GM20000 (cell line): ENCODE measurements at places on chromosomes 6 and 20.

DNA sequence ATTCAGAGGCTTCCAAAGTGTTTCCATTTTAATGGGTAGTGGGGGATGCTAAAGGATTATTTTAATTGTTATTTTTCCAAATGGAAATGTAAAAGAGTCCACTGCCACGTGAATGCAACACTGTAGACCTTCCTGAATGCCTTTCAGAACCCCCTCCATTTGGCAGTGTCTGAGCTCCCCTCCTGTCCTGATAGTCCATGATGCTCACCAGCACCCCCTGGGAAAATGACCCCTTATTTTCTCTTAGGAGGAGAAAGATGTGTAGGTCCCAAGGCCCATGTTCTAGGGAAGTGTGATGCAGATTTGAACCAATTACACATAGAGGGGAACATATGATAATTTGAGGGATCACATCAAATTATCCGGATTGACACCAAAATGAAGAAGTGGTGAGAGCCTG lies 46.8 kb upstream of the SH3BGRL2 start:
- DNase-seq = no peak

DNA sequence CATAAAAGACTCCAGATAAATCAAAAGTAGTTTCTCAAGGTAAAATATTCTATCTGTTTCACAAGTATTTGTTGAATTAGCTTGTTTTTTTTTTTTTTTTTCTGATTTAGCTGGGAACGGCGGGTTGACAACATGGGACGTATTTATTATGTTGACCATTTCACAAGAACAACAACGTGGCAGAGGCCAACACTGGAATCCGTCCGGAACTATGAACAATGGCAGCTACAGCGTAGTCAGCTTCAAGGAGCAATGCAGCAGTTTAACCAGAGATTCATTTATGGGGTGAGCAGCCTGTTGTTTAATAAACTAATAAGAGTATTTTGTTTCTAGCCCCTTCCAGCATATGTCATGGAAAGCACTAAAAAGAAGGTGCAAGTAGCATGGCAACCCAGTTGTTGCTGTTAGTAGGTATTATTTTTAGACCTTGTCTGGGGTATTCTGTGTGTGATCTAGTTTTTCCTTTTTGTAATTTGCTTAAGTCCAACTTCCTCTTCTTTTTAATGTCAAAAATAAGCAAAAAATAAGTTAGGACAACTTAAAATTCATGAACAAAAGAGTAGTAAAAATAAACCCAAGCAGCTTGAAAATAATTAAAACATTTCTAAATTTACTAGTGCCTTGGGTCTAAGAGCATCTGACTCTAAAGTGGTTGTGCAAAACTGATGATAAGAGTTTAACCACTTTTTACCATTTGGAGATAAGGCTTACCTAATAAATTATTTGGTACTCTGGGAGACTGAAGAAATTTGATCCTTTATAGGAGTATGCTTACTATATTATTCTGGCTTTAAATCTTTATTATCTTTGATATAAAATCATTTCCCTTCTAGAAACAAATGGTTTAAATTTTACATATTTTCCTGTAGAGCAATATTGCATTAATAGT lies 70.8 kb upstream of the DYNLRB1 start:
- no peak for DNase-seq

DNA sequence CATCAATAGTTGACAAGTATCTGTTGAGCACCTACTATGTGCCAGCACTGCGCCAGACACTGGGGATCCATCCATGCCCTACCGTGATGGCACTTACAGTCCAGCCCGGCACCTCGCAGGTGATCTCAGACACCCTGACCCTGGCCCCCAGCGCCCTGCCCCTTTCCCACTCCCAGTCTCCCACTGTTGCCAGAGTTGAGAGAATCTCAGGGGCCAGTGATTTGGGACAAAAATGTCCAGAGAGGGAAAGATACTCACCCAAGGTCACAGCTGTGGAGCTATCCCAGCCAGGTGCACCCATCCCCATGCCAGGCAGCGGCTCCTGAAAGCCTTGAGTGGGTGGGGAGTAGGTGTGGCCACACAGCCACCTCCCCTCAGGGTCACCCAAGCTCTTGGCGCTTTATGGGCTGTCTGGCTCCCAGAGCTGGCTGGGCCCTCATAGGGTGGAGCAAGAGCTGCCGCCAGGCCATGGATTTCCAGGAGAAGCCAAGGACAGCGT lies 3.3 kb downstream of the PI16 start:
- DNase-seq = no peak

DNA sequence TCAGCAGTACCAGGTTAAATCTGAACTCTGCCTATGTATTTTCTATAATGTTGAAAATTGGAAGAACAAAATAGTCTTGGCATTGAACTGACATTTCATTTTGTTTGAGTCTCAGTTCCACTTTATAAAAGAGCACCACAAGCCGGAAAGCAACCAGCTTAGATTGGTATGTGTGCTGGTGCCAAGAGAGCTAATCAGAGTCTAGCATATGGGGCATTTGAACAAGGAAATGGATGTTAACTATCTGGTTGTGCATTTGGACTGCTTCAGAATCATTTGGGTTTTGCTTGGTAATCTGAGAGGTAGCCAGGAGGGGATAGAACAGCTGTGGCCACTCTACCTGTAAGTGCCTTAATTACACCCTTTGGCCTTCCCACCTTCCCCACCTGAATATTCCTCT lies 184.8 kb downstream of the GRIK2 start:
- no peak for DNase-seq

GRCh38 chr20:25325073-25325472 lies 65.6 kb downstream of the ABHD12 start:
- DNase-seq = no peak

DNA sequence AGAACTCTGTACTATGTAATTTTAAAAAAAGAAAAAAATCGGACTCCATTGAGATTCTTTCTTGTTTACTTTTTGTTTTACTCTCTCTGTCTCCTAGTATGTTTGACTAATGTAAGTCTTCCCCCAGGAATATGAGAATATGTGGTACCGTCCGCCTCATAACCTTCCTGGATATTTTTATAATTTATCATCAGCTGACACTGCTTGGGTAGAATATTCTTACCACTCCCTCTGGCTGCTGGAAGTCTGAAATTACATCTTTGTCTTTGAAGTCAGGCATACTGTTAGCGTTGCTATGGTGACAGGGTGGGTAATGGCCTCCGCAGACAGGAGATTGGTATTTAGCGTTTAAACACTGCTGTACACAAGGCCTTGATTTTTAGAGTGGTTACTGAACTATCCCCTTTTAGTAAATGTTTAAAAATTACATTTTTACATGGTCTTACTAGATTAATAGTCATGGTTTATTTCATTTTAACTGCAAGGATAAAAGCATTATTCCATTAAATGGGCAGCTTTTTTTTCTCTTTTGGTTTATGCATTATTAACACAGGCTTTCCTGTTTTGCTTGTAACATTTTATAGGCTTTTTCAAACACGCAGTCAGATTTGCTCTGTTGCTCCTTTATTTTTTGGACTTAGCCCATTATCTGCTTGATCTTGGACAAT lies 176.4 kb downstream of the ARID1B start:
- no peak for DNase-seq

DNA sequence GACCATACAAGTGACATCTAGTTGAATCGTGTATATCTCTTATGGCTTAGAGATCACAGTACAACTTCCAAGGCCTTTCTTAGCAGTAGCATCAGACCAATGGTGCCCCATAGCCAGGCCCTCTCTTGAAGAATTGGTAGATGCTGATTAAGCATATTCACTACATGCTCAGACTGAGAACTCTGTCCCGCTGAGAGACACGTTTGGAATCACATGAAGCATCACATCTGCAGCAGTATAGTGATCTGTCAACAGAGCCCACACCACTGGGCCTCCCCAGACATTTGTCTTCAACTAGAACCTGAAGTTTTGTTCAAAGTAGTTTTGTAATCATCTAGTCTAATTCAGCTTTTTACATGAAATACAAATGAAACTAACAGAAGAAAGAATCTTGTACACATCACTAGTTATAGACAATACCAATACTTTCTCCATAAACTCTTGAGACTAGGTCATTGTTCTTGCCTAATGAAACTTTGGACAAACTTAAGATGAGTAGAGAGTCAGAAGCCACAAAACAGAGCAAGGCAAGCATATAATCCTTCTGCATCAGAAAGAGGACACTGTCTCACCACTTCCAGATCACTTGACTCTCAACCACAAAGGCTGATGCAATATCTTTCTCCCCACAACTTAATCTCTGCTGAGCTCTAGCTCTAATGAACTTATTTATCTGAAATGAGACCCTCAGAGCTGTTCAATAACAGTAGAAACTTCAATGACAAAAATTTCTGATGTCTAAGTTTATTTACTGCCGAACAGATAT lies 182.7 kb downstream of the TBX18 start:
- no peak for DNase-seq

DNA sequence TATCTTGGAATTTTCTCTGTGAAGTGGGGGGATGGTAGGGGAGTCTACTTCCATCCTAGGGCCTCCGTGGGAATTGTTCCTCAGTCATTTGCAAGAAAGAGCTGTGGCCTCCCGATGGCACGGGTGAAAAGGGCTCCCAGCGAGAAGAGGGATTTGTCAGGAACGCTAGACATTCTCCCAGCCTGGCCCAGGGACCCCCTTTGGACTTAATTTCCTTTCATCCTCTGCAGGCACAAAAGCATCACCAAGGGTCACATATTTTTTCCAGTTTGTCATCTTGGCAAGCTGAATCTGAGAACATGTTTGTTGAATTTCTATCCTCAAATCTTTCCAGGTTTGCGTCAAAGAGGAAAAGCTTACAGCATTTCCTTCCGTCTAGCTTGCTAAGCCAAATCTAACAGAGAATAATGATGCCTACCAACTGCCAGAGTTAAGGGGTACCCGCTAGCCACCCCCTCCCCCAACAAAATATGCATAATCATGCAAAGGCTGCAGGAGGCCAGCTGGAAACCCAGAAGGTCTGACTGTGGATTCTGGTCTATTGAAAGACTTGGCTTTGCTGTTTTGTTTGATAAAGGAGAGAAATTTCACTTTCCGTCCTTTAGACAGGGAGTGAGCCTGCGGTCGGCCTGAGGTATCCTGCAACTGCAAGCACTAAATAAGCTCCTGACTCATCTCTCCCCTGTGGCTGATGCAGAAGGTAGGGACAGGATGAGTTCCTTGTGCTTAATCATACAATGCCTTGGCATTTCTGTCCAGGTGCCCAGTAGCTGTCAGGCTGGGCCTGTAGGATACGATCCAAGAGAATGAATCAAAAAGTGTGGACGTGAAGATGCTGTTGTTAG lies 23.1 kb downstream of the PSMG4 start:
- DNase-seq = no peak

DNA sequence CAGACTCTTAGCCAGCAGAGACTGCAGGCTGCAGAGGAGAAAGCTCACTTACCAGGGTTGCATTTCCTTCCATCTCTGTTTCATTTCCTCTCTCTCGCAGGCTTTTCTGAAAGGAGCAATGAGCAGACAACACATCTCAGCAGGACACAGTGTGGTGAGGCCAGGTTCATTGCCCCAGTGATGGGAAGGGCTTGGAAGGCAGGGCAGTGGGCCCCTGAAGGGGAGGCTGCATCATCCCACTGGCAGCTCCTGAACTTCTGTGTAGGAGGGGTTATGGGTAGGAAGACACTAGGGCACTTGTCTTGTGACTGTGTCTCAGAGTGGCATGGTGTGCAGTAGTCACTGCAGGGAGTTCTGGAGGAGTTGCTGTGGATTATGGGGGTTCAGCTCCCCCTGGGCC lies 246.8 kb downstream of the QKI start:
- DNase-seq = no peak

- no peak for DNase-seq
These were observed 124.9 kb downstream of the SCML4 start for GRCh38 chr6:107699254-107699653.

- DNase-seq = no peak
These were observed 926 bp downstream of the MYLIP start for GRCh38 chr6:16129623-16130401.

DNA sequence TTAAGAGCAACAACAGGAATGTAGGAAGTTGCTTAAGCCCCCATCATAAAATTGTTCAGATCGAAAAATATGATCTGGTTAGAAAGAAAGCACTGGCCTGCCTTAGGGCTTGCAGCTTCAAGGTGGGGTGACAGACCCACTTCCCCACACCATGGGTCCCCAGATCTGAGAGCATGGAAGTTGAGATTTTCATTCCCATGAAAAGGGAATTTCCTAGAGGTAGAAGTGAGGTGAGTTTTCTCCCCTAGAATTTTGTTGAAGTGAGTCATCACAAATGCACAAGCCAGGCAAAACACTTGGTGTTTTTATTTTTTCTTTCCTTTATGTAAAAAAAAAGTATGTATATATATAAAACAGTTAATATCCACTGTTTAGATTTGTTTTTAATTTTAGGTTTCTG lies 213.6 kb upstream of the SUPT3H start:
- no peak for DNase-seq

DNA sequence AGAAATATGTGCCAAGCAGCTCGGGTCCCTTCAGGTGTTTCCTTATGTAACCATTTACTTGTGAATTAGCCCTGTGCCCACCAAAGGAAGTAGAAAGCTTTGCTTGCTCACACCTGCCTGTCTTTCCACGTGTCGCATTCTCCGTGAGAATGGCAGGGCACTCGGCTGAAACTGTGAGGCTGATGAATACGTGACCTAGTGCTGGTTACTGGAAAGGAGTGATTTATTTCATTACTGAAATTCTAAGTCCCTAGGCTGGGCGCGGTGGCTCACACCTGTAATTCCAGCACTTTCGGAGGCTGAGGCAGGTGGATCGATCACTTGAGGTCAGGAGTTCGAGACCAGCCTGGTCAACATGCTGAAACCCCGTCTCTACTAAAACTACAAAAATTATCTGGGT lies 45.9 kb upstream of the TULP1 start:
- no peak for DNase-seq

DNA sequence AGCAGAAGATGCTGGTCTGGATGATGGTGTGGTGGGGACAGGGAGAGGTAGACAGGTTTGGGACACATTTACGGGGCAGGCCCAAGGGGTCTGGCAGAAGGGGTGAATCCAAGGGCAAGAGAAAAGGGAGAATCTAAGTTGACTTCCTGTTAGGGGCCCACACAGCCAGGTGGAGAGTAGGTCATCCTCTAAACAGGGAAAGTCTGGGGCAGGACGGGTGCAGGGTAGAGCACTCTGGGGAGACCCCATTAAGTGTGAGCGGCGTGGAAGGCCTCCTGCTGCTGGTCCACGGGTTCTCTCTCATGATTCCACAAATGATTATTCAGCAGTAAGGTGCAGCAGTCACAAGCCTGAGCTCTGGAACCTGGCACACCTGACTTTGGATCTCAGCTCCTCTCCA lies 2.7 kb downstream of the SRXN1 start:
- DNase-seq = no peak

DNA sequence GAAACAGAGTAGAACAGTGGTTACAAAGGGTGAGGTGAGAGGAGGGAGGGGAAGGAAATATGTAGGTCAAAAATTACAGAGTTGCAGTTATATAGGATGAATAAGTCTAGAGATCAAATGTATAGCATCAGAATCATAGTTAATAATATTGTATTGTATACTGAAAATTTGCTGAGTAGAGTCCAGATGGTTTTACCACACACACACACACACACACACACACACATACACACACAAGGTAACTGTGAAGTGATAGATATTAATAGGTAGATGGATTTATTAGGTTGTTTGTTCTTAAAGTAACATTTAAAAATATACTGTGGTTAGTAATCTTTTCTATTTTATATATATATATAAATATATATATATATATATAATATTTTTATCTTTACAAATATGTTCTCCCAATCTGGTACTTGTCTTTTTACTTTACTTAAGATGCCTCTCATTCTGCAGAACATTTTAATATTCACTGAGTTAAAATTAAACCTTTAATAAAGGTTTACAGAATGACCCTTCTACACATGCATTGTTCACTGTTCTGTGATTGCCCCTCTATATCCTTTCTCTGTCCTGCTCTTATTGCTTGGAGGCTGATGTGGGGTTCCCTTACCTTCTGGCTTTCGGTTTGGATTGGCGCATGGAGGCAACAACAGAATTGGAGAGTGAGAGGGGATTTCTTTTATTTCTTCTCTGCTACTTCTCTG lies 408 bp downstream of the PTCHD4 start:
- no peak for DNase-seq
